ENCODE measurements at places on chromosomes 2 and 18. TPM values are rescaled to one million over a fixed set of nuclear protein-coding genes. Genes with fewer than 3 reads are reported as not detected.

DNA sequence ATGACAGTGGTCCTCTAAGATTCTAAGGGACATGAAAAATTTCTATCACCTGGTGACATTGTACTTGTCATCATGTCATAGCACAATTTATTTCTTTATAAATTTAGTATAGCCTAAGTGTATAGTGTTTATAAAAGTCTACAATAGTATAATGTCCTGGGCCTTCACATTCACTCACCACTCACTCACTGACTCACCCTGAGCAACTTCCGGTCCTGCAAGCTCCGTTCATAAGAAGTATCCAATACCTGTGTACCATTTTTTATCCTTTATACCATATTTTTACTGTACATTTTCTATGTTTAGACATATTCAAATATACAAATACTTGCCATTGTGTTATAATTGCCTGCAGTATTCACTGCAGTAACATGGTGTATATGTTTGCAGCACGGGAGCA lies 72.8 kb upstream of the DSEL start:
- H3K4me1 ChIP-seq = no peaks in the 10 kb centered on the region
- no peak overlapping the region for H3K27ac ChIP-seq
- H3K27me3 ChIP-seq = no peaks in the 10 kb centered on the region
- H3K36me3 ChIP-seq = no peaks in the 10 kb centered on the region

DNA sequence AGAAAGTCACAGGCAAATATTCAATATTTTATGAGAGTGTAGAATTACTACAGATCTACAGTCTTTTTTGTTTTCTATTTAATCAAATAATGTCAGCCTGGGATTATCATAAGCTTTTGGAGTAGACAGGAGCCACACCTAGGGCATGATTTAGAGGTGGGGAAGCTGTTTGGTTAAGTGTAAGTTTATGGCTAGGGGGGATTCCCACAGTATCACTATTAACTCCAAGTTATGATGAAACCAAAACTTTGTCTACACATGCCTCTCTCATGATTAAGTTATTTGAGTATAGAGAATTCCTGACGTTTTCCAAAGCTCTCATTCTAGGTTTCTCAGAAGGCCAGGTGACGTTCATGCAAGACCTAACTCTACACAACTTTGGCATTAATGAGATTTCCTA lies 2.1 kb downstream of the SERPINB10 start:
- H3K36me3 ChIP-seq = no peaks in the 10 kb centered on the region
- no peaks in the 10 kb centered on the region for H3K4me1 ChIP-seq
- no peak overlapping the region for H3K4me3 ChIP-seq
- H3K27ac ChIP-seq = no peak overlapping the region
- H3K27me3 ChIP-seq = no peaks in the 10 kb centered on the region

GRCh38 chr2:26770986-26771586 lies 7.0 kb downstream of the SLC35F6 start:
- H3K4me3 ChIP-seq = no peak overlapping the region
- no peaks in the 10 kb centered on the region for H3K36me3 ChIP-seq
- peak; percentile 73 for DNase-seq

DNA sequence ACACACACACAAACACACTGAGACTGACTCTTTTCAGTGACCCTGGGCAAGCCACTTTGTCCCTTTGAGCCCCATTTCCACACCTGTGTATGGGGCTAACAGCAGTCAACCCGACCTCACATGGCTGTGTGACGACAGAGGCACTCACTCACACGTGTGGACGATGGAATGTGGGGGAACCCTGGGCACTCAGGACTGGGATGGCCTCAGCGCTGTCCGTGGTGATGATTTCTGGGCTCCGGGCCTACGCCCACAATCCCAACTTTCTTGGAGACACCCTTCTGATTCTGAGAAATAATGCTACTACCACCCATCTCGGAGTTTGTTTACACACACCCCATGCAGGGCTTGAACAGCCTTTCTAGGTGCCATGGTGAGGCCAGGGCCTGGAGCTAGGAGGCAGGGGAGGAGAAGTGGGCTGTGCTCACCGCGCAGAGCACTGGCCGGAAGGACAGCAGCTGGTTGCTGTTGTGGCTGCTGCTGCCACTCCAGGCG lies 1.5 kb downstream of the CRYBA2 start:
- H3K27ac ChIP-seq = no peak overlapping the region
- H3K27me3 ChIP-seq = peaks cover 9% of the 10 kb centered on the region
- no peak overlapping the region for H3K4me3 ChIP-seq
- no peak for DNase-seq

- H3K36me3 ChIP-seq = no peaks in the 10 kb centered on the region
- H3K4me1 ChIP-seq = no peaks in the 10 kb centered on the region
- no peaks in the 10 kb centered on the region for H3K27me3 ChIP-seq
- no peak overlapping the region for H3K4me3 ChIP-seq
- H3K27ac ChIP-seq = no peak overlapping the region
Measured at GRCh38 chr18:73352546-73352945, 484.8 kb upstream of the NETO1 start.

GRCh38 chr2:68939962-68940361 lies 12.7 kb downstream of the GKN2 start:
- H3K27me3 ChIP-seq = no peaks in the 10 kb centered on the region
- H3K4me1 ChIP-seq = no peaks in the 10 kb centered on the region
- no peak overlapping the region for H3K27ac ChIP-seq
- H3K36me3 ChIP-seq = no peaks in the 10 kb centered on the region

DNA sequence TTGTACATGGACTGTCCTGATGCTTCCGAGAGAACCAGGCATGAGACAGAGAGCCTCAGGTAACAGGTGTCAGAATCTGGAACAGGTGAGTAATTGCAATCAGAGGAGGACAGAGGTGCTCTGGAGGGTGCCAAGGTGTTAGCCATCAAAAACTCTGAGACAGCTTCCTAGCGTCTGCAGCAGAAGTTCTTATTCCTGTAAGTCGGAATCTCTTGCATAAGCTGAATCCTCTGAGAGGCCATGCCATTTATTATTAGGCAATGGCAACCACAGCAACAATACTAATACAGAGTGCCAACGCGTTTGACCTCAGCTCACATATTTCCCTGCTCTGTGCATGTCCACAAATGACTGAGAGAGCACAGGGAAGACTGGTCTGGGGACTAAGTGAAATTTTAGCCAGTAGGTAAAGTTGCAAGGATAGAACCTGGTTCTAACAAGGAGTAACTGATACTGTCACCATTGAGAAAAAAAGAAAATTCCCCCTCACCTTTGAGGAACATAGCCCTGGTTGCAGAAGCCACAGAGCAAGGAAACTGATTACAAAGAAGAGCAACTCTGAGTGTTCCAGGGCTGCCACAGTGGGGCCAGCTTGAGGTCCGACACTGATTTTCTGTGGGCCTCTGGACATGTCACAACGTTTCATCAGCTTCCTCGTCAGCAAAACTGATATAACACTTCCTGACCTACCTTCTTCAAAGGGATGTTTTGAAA lies 55.1 kb upstream of the ACSL3 start:
- no peak for DNase-seq
- H3K4me1 ChIP-seq = no peaks in the 10 kb centered on the region
- H3K27me3 ChIP-seq = no peaks in the 10 kb centered on the region
- H3K36me3 ChIP-seq = no peaks in the 10 kb centered on the region
- no peak overlapping the region for H3K27ac ChIP-seq

- no peaks in the 10 kb centered on the region for H3K27me3 ChIP-seq
- H3K4me3 ChIP-seq = no peak overlapping the region
- H3K36me3 ChIP-seq = no peaks in the 10 kb centered on the region
Measured at GRCh38 chr18:26813043-26813442, 52.5 kb downstream of the AQP4 start.

DNA sequence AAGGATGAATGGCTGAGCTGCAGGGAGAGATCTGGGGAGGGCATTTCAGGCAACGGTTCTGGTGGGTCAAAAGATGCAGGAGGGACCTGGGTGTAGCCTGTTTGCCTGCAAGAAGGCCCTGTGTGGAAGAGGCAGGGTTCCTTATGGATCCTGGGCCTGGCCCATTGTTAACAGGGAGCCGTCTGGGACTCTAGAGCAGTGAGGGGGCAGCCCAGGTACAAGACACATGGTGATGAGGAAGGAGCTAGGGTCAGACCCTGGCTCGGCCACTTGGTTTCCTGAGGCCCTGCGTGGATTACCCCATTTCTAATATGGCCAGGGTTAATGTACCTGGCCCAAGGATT lies 124.9 kb downstream of the GLI2 start:
- no peak for DNase-seq
- no peaks in the 10 kb centered on the region for H3K27me3 ChIP-seq
- no peak overlapping the region for H3K4me3 ChIP-seq
- no peaks in the 10 kb centered on the region for H3K36me3 ChIP-seq

Gene FBXO48
- 0.77 TPM for total RNA-seq

Gene LOXL3
- 1.3 TPM for total RNA-seq

Gene ARL5A
- 33.8 TPM for total RNA-seq

Gene PDCD1
- 0.27 TPM for total RNA-seq

Gene SLC40A1
- 86.7 TPM for total RNA-seq
